Activated CD4-positive, alpha-beta memory T cell treated with anti-CD3 and anti-CD28 coated beads, Interleukin-2, amount 10 ng/mL, durations not matched to agents 7 days and 5 days (primary cell): ENCODE measurements at places on chromosomes 13 and 19.

DNA sequence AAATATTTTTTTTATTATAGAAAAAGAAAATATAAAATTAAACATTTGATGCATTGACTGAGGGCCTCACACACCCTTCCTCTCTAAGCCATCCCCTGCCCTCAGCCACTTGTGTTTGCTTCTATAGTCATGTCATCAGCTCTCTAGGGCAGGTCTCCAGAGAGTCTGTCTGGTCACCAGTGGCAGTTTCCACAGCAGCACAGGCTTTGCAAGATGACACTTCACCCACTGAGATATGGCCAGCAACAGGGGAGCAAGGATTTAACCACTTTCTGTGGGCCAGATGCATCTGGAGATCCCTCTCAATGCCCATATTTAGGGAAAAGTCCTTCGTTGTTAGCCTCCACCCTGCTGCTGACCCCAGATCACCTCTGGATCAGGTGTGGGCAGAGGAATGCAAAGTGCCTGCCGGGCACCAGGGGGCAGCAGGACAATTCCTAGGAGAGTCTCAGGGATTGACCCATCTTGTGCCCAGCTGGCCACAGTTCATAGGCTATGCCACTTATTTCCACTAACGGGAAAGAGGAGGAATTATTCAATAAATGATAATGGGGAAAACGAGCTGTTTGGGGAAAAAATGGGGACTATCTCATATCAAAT, 4.8 kb downstream of the ABCC4 start:
- DNase-seq = peak; percentile 19

- DNase-seq = no peak
Measured at GRCh38 chr13:75414036-75414827, 67.7 kb downstream of the TBC1D4 start.

GRCh38 chr19:53993448-53993847, 2.0 kb downstream of the CACNG6 start:
- no peak for DNase-seq

DNA sequence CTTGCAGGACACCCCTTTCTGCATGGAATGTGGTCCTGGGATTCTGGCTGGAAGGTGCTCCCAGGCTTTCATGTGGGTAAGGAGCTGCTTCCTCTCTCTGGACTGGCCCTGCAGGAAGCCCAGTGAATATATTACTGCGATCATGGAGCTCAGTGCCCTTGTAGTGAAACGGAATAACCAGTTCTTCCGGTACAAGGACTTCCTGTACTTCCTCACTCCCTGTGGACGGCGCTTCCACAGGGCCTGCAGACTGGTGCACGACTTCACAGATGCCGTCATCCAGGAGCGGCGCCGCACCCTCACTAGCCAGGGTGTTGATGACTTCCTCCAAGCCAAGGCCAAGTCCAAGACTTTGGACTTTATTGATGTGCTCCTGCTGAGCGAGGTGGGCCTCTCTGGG, 8.0 kb downstream of the CYP4F8 start:
- no peak for DNase-seq

DNA sequence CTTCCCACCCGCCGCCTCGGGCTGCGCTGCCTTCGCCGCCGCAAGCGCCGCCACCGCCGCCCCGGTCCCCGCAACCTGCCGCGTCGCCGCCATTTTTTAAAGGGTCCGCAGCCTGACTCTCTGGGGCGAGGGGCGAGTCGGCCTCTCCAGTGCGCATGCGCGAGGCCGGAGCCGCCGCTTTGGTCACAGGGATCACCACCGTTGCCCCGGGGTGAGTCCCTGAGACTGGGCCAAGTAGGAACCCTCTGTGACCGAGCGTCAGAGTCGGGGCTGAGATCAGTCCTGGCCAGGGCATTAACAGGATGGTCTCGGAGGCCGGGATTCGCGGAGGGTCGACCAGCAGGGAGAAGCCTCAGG, 42.6 kb downstream of the ZNF146 start:
- DNase-seq = no peak

DNA sequence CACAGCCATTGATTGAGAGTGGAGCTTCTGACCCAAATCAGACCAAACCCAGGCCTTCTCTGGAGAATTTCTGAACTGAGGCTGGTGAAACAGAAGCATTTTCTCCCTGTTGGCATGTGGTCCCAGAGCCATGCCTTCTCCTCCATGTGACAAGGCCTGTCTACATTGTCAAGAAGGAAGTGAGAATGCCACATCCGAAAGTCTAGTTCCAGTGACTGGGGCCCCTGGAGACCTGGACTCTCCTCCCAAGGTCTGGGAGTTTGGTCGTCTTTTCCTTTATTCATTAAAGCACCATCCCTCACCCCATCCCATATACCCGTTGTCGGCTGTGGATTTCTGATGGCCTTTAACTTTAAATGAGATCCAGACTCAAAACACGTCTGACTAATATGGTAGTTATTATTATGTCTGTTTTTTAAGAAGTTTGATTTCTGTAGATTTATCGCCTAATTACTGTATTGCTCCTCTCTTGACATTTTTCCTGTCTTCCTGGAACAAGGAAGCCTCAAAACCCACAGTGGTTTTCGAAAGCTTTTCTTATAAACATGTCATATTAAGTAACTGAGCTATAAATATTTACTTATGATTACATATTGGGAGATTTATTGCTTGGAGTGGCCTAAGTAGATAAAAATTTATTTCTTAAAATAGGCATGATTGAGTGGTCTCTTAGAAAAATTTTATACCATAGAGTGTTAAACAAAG, 128.3 kb upstream of the FRY start:
- no peak for DNase-seq

DNA sequence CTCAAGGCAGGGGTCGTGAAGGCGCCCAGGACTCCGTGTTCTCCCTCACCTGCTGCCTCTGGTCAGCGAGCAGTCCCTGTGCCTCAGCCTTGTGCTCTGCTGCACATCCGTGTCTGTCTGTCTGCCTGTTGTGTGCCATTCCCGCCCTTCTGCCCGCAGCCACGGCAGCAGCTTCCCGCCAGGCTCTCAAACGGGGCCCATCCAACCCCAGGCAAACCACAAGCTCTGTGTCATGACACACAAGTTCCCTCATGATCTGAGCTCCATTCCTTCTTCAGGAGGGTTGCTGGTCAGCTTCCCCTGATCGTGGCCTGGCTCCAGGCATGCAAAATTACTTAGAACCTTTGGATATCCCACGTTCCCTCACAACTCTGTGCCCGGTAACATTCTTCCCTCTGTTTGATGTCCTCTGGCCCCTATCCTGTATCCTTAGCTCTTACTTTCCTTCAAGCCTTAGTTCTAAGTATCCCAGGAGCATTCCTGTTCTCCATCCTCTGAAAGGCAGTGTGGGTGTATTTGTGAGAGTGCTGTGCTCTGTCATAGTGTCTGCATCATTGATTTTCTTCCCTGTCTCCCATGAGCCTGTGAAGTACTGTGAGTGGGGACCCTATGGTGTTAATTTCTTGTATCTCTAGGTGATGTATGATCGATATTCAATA, 3.2 kb downstream of the GPR183 start:
- DNase-seq = peak; percentile 74

GRCh38 chr13:114321256-114321655, 7.0 kb downstream of the CHAMP1 start:
- DNase-seq = no peak

DNA sequence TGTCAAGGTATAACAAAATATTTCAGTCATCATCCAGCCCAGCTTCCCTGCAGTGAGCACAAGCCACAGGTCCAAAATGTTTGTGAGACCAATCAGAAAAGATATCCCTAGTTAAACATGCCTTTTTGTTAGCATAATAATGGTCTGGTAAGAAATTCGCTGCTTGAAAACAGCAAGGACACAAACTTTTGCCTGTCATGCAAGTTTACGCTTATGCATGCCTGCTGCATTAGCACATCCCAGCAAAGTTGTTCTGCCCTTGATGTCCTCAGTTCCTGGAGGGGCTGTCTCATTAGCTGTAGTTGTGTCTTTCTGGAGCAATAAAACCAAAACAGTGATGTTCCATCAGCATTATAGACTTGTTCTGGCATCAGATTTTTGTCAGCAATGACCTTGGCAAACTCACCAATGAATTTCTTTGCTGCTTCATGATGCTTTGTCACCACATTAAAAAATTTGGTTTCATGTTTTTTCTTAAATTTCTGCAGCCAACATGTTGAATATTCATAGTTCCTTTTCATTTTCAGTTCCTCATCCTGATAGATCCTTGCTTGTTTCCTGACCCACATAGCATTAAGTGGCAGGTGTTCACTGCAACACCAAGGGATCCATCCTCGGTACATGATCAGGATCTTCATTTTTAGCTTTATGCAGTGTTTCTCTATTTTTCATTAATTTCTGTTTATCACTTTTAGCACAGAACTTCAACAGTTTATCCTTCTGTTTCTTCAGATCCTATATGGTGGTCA, 72.0 kb upstream of the GPR183 start:
- peak; percentile 11 for DNase-seq

DNA sequence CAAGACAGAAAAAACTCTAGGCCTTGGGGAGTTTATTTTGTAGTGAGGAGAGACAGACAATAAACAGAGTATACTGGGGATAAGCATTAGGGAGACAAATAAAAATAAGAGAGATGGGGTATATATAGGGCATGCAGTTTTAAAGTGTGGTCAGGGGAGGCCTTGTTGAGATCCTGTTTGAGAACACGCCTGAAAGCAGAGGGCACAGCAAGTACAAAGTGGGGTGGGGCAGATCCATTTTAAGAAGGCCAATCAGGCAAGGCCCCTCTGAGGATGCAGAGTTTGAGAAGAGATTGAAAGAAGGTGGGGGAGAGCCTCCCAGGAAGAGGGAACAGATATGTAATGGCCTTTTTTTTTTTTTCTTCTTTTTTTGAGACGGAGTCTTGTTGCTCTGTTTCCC, 2.1 kb downstream of the PPP2R1A start:
- no peak for DNase-seq

GRCh38 chr19:7698583-7698982, 3.3 kb downstream of the FCER2 start:
- no peak for DNase-seq
